ENCODE measurements at places on chromosomes 2 and 18.

- no peak for DNase-seq
Measured at GRCh38 chr2:54092940-54093339, 22.5 kb upstream of the ACYP2 start.

- peak; percentile 14 for DNase-seq
Measured at GRCh38 chr2:111950236-111950635, 51.8 kb downstream of the MERTK start.

- no peak for DNase-seq
Measured at GRCh38 chr2:14569294-14569693, 63.2 kb upstream of the LRATD1 start.

GRCh38 chr2:231988179-231988866 lies 26.8 kb downstream of the DIS3L2 start:
- DNase-seq: no peak

- DNase-seq: no peak
Measured at GRCh38 chr18:73939391-73939790, 208.2 kb downstream of the FBXO15 start.

DNA sequence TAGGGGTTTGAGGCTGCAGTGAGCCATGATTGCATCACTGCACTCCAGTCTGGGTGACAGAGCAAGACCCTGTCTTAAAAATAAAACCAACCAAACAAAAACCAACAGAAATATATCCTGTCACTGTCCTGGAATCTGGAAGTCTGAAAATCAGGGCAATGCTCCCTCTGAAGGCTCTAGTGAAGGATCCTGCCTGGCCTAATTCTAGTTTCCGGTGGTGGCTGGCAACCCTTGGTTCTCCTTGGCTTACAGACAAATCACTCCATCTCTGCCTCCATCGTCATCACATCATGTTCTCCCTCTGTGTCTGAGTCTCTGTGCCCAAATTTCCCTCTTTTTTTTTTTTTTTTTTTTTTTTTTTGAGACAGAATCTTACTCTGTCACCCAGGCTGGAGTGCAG lies 15.9 kb upstream of the VPS4B start:
- DNase-seq: no peak

DNA sequence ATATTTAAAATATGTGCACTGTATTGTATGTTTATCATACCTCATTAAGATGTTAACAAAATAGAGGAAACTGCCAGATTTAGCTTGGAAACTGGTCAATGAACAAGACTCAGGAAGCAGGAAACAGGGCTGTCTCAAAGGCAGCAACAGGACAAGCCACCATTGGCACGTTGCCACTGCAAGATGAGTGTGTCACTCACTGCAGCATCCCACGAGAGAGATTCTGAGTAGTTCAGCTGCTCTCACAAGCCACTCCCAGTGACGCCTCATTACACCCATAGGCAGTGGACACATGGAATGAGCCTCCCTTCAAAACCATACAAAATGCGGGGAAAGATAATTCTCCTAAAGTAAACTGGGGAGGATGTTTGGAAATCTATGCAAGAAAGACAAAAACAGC lies 181.9 kb upstream of the DLGAP1 start:
- DNase-seq: no peak

DNA sequence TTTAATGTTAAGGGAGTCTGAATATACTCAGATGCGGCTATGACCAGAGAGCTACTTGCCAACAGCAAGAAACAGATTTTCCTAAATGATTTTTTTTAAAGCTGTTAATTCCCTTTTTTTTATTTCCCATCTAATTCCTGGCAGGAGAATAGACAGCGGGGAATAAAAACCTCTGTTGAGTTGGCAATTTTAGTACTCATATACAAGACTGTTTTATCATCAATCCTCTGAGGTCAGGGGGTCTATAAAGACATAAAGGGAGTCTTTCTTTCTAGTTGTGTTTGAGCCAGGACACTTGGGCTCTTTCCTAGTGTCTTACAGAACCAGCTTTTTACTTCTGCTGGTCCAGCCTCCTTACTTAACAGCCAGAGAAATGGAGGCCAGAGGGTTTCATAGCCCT lies 29.4 kb downstream of the MAIP1 start:
- DNase-seq: no peak

DNA sequence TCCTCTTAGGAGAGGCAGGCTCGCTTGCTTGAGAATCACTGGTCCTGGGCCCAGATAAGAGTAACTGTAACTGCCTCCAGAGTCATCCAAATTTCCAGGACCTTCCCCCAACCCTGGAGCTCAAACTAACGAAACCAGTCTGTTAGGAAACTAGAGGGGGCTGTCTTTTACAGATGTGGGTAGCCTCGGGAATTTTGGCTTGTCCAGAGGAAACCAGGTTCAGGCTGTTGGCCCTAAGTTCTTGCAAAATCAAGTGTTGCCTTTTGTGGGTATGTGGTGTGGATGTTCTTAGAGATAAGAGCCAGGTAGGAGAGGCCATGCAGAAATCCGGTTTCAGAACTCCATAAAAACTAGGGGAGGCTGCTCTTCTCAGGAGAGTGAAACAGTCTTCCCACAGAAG lies 125.0 kb upstream of the DLX2 start:
- DNase-seq: no peak

- DNase-seq: no peak
Measured at GRCh38 chr2:196309691-196310090, 138.3 kb upstream of the STK17B start.

DNA sequence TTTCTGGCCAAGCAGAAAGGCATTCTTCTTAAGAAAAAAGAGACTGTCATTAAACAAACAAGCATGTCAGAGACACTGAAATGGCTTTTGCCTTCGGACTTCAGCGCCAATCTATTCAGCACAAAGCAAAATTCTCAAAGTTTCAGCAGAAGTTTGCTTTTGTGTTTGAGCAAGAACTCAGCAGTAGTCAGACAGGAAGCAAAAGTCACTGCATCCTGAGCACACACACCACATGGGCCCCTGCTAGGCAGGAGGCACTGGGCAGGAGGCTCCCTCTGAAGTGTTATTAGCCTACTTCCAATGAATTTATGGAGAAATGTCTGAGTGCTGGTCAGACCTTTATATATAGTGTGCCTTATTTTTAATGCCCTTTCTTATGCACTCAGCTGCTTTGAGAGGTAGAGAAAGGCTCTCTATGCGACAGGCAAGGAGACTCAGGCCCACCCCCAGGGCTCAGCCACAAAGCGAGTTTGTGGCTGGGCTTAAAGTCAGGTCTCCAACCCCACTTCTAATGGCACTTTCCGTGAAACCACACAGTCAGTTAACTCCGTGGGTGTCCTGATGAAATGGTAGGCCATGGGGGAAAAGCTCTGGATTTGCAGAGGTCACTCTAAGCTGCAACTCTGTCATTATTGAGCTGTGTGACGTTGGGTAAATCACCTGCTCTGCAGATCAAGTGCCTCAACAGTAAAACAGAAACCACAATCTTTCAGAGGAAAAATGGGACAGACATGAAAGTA lies 161.0 kb upstream of the TMEM200C start:
- peak; percentile 6 for DNase-seq

Data from fibroblast of skin of left quadriceps (primary cell).